Activated CD4-positive, alpha-beta T cell treated with anti-CD3 and anti-CD28 coated beads for 36 hours (primary cell): ENCODE measurements at places on chromosomes 11 and 22. TPM values are rescaled to one million over a fixed set of nuclear protein-coding genes. Genes with fewer than 3 reads are reported as not detected.

GRCh38 chr22:44926491-44927415 lies 83.1 kb downstream of the PHF21B start:
- DNase-seq, result no peak

GRCh38 chr11:126862664-126863243 lies 137.8 kb downstream of the KIRREL3 start:
- DNase-seq, result no peak

GRCh38 chr11:72009156-72009555 lies 10.4 kb downstream of the IL18BP start:
- DNase-seq, result no peak

DNA sequence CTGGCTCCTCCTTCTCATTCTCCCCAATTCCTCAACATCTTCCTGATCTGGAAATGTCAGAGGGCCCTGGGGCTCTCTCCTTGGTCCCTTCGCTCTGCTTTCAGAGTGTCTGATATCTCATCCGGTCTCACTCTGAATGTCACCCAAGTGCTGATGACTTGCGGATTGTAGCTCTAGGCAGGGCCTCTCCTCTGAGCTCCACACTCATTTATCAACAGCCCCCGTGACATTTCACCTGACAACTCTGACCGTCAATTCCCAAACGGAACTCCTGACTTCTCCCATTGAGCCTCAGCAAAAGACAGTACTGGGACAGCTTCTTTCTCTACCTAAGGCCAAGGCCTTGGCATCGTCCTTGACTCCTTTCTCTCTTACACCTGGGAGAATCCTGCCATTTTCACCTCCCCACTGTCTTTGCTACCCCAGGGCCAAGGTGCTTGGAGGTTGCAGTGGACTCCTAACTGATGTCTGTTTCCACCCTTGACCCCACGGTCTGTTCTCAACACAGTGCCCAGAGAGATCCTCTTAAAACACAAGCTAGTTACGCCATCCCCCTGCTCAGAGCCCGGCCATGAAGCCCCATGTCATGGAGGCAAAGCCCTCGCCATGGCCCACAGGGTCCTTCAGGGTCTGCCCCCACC lies 57.5 kb upstream of the THY1 start:
- no peak for DNase-seq

GRCh38 chr22:19082793-19083192 lies 39.4 kb downstream of the DGCR2 start:
- DNase-seq, result no peak

GRCh38 chr11:128260398-128260797 lies 327.0 kb downstream of the ETS1 start:
- no peak for DNase-seq

MCAM gene
- 6.8 TPM for total RNA-seq

KDM4E gene
- total RNA-seq, result not detected

TEX54 gene
- total RNA-seq, result 0.42 TPM

GPHA2 gene
- not detected for total RNA-seq

DNA sequence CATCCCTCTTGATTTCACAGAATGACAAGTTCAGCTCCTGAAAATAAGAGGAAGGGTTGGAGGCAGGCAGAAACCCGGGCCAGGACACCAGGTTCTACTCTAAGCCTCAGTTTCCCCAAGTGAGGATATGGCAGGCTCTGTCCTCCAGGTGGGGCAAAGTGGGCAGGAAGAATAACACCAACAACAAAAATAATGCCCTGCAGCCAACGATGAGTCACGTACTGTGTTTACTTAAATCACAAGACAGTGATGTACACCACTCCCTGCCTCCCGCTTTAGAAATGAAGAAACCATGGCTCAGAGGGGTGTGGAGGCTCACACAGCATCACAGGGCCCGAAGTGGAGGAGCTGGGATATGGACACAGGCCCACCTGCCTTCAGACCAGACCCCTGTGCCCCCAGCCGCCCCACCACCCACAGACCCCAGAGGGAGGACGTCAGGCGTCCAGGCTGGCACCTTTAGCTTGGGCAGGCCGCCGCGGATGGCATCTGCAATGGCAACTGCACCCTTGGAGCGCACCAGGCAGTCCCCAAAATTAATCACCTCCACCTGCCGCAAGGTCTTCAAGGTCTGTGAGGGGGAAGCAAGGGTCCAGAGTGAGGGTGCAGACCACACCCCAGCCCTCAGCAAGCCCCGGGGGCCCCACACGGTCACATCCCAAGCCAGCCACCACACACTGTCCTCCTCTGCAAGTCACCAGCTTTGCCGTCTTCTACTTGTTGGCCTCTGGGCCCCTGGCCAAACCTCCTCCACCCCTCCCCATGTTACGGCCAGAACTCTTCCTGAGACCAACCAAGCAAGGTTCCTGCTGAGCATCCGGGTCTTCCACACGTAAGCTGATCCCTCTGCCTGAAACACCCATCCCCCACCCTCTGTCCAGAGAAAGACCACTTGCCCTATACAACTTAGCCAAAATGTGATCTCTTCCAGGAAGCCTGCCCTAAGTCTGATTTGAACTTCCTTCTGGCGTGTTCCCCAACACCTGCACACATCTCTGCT lies 15.8 kb upstream of the CHADL start:
- no peak for DNase-seq

LRRC56 gene
- total RNA-seq, result 0.98 TPM

- DNase-seq, result no peak
These were observed 73.7 kb downstream of the MTMR3 start for GRCh38 chr22:29956680-29957079.

CNIH2 gene
- 1.6 TPM for total RNA-seq

MGAT3 gene
- total RNA-seq, result 0.23 TPM

DGCR2 gene
- 23.7 TPM for total RNA-seq

- DNase-seq, result no peak
These were observed 47.4 kb upstream of the RAB1B start for GRCh38 chr11:66221012-66221411.

DNA sequence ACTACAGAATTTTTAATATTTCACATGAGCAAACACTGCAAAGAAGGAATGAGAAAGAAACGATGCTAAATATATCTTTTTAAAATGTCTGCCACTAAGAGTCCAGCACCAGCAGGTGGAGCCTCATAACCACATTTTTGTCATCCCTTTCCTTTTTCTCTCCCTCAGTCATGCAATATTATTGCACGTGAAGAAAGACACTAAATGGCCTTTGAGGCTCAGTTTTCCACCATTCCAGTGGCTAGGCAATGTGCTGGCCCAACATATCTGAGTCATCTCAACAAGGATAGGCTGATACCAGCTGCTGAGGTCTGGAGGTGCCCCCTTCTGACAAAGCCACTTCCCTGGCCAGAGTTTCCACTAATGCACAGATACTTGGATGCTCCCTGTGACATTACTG lies 1.8 kb downstream of the ALKBH8 start:
- peak; percentile 56 for DNase-seq

CBLIF gene
- not detected for total RNA-seq

C22orf42 gene
- not detected for total RNA-seq

GRCh38 chr22:42432020-42432596 lies at the start of gene NFAM1:
NFAM1 (minus strand) TSS chr22:42432403; CDS start chr22:42432357, 46 bp downstream.
- DNase-seq, result no peak

GRCh38 chr11:68302256-68302655 lies 10.1 kb upstream of the LRP5 start:
- DNase-seq, result no peak

GRCh38 chr11:89660234-89660633 lies 49.9 kb upstream of the TRIM77 start:
- DNase-seq, result no peak

GRCh38 chr11:102882389-102883024 lies 7.7 kb upstream of the MMP12 start:
- no peak for DNase-seq

DNA sequence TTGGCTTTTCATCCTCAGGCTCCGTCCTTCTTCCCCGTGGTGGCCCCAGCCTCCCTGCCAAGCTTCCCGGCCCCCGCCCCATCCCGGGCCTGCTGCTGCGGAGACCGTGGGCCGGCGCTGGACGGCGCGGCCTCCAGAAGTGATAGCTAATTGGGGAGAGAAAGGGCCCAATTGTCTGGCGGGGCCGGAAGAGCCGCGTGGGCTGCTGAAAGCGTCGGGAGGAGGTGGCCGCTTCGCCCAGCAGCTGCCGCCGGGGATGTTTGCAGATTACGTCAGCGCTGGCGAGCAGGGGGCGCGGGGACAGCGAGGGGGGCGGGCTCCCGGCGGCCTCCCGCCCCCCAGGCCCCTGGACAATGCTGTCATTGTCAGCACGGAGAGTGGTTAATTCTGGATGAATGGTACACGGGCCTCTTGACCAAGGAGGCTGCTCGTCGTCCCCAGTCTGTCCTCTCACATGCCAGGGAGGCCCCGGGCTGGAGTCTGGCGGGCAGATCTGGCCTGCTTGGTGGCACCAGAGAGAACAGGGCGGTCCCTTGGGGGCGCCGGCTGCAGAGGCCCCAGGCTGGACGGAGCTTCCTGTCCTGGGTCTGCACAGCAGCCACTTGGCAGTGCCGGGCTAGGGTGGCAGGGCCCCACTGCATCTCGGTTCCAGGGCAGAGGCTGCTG lies 1.6 kb downstream of the SMIM38 start:
- DNase-seq, result no peak

DNA sequence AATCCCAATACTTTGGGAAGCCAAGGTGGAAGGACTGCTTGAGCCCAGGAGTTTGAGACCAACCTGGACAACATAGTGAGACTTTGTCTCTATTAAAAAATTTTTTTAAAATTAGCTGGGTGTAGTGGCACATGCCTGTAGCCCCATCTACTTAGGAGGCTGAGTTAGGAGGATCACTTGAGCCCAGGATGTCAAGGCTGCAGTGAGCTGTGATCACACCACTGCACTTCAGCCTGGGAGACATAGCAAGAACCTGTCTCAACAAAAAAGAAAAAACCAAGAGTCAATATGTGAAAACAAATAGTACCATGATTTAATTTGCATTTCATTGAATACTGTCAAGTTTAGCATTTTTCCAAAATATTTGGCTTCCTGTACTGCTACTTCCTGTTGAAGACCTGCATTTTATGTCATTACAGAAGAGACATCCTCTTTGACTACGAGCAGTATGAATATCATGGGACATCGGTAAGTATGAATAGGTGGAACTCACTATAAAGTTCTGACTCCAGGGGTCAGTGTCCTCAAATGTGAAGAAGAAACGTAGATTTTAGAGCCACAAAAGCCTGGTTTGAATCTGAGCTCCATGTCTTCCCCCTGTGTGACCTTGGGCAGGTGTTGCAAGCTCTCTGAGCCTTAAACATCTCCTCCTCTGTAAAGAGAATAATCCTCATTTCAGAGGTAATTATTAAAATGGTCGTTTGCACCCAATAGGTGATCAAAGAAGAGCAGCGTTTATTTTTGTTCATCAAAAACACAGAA lies 16.0 kb downstream of the CDC45 start:
- DNase-seq, result no peak

DCDC1 gene
- 0.23 TPM for total RNA-seq

GRCh38 chr11:88569342-88569741 lies 231.8 kb upstream of the CTSC start:
- no peak for DNase-seq

ATXN10 gene
- 87.1 TPM for total RNA-seq

DNA sequence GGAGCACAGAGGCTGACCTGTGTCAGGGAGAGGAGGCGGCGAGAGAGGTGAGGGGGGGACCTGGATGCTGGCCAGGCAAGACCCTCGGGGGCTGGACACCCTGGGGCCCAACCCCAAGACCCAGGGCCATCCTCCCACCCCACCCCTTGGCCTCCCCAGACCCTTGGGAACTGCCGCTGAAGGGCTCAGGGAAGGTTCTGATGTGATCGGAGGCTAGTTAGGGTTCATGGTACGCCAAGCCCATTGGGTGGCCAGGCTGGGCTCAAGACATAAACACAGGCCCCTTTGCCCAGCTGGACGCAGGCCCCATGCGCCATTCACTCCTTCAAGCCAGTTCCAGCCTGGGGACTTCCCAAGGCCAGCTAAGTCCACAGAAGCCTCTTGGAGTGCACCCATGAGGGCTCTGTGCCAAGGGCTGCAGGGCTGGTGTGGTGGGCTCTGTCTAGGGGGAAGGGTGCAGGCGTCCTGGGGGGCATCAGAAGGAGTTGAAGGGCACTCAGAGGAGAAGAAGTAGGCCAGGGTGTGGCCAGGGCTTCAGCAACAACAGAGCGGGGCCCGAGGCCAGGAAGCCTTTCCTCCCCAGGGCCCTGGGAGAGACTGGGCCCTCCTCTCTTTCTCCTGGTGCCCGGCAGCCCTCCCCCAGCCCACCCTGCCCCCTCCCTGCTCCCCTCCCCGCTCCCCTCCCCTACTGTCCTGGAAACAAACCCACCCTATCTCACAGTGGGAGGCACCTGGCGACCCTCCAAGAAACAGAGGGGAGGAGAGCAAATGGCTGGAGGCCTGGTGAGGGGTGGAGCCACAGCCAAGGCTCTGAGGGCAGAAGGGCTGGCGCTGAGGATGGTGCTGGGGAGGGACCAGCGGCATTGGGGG lies 12.9 kb downstream of the TSPAN32 start:
- DNase-seq, result no peak

GRCh38 chr11:134040386-134041302 lies 28.2 kb upstream of the JAM3 start:
- no peak for DNase-seq

GRCh38 chr11:6567371-6567745 lies 36.1 kb downstream of the RRP8 start:
- no peak for DNase-seq

- no peak for DNase-seq
These were observed 433.7 kb downstream of the ETS1 start for GRCh38 chr11:128153697-128154048.

DNA sequence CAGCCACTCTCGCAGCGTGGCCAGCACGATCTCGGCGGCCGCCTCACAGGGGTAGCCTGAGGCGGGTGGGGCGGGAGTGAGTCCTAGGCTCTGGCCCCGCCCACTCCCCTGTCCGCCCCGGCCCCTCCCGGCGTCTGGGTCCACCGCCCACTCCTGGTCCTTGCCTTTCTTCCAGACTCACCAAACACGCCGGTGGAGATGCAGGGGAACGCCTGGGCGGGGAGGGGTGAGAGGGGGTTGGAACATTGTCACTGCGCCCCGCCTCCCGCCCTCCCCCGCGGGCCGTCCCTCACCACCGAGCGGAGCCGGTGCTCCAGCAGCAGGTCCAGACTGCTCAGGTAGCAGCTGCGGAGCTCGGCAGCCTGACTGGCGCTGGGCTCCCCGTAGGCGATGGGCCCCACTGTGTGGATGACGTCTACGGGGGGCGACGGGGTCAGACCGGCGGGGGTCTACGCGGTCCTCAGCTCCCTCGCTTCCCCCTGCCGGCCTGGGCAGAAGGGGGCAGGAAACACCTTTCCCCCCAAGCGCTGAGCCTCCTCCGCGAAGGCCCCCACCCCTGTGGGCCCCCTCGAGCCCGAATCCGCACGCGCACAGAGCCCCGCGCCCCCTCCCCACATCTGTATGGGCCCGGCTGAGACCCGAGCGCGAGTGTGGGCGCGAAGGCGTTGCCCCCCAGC lies 13.2 kb downstream of the OTUB1 start:
- DNase-seq, result peak; percentile 81

GRCh38 chr22:34015642-34016041 lies 95.4 kb upstream of the LARGE1 start:
- no peak for DNase-seq

DNA sequence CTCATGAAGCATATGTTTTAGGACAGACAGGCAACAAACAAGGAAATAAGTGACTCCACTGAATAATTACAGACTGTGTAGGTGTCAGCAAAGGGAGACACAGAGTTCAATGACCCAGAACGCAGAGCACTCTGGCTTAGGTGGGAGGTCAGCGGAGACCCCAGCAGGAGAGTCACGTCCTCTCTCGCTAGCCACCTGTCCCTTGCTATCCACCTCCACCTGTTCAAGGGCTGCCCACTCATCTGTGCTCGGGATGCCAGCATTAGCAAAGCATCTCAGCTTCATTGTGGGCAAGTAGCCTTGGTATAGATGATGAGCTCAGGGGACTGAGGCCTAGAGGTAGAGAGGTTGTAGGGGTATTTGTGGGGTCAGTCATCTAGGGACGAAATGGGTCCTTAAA lies 21.8 kb upstream of the ATXN10 start:
- DNase-seq, result no peak

- DNase-seq, result no peak
These were observed 70.4 kb downstream of the CELSR1 start for GRCh38 chr22:46467006-46467405.

OR51V1 gene
- not detected for total RNA-seq
